ENCODE measurements at places on chromosomes 12 and 14. TPM values are rescaled to one million over a fixed set of nuclear protein-coding genes. Genes with fewer than 3 reads are reported as not detected.
A peak's percentile ranks its signal among the peaks of the same experiment; 100 is the strongest.

The ZBTB42 gene
- total RNA-seq = 12.9 TPM

DNA sequence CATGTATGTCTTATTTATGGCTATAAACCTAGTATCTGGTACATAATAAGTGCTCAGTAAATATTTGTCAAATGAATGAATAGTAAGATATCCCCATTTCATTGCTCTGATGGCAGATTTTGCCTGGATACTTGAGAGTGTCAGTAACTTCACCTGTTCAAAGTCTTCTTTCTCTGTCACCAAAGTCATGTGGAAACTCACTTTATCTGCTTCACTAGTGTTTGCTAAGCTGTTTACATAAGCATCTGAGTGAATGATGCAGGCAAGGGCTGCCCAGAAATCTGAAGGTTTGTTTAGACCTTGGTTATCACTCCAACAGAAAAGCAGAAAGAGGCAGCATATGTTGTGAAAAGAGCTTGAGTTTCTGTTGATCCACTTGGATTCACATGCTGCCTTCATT is 4.3 kb downstream of the OR4E1 start:
- DNase-seq = no peak

DNA sequence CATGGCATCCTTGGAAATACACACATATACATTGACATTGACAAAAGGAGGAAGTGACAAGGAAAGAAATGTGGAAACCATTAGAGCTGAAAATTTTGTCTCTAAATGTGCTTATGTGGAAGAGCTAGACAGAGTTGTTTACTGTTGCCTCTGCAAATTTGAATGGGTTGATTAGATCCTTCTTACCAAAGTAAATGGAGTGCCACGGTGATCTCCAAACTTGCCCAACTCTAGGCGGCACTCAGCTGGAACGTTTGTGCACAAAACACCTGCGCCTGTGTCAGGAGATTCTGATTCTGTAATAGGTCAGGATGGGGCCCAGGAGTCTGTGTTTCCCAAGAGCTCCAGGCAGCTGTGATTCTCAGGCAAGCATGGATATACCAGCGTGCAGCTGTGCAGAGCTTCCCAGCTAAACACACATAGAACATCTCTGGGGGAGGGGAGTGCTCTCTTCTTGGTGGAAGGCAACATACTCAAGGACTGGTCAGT is 77.8 kb upstream of the BDKRB2 start:
- DNase-seq = peak; percentile 59

The KRT72 gene
- not detected for total RNA-seq

The GDF3 gene
- 0.63 TPM for total RNA-seq

The CELA1 gene
- total RNA-seq = not detected

DNA sequence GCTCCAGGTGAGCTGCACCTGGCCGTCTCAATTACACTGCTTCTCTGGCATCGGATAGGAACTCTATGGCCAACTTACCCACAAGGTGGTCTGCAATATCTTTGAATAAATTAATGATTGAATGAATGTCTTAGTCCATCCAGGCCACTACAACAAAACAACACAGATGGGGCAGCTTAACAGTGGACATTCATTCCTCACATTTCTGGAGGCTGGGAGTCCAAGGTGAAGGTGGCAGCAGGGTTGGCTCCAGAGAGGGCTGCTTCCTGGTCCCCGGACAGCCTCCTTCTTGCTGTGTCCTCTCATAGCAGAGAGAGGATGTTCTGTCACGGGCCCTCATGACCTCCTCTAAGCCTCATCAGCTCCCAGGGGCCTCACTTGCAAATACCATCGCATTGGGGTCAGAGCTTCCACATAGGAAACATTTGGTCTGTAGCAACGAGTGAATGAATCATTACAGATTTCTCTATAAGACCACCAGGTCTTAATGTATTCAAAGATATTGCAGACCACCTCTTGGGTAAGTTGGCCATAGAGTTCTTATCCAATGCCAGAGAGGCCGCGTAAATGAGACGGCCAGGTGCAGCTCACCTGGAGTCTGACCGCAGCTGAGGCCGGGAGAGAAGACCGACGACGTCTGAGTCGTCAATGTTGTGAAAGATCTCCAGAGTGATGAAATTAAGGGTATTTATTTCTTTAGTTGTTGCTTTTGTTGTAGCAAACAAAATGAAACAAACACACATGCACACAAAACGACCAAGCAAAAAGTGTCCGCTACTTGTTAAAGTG is 182.7 kb upstream of the C14orf180 start:
- DNase-seq = no peak

DNA sequence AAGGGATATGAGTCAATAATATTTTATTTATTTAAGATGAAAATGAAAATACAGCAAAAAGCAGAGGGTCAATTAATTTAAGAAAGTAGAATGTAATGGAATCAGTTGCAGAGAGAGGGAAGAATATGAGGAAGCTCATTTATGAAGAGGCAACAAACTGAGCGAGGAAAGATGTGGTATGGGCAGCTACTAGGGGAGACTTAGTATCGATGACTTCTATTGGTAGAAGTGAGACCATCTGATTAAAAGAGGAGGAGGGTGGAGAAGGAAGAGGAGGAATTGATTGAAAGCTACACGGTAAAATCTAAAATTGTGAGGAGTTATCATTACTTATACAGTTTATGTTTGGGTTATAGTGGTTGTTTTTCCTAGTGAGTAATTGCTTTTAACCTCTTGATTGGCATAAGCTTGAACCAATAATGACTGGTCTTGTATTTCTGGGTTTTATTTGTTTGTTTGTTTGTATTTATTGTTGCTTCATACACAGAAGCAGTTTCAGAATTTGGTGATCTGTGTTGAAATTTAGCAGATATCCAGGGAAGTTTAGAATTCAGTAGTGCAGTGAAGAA is 121.0 kb downstream of the LRRIQ1 start:
- no peak for DNase-seq

The ARHGAP9 gene
- 3.2 TPM for total RNA-seq

The NOVA1 gene
- 9.8 TPM for total RNA-seq

Measured in thyroid gland (tissue), 4 donors.